Occipital lobe (tissue), 3 donors: ENCODE measurements at places on chromosomes 1 and 21. TPM values are rescaled to one million over a fixed set of nuclear protein-coding genes. Genes with fewer than 3 reads are reported as not detected.

DNA sequence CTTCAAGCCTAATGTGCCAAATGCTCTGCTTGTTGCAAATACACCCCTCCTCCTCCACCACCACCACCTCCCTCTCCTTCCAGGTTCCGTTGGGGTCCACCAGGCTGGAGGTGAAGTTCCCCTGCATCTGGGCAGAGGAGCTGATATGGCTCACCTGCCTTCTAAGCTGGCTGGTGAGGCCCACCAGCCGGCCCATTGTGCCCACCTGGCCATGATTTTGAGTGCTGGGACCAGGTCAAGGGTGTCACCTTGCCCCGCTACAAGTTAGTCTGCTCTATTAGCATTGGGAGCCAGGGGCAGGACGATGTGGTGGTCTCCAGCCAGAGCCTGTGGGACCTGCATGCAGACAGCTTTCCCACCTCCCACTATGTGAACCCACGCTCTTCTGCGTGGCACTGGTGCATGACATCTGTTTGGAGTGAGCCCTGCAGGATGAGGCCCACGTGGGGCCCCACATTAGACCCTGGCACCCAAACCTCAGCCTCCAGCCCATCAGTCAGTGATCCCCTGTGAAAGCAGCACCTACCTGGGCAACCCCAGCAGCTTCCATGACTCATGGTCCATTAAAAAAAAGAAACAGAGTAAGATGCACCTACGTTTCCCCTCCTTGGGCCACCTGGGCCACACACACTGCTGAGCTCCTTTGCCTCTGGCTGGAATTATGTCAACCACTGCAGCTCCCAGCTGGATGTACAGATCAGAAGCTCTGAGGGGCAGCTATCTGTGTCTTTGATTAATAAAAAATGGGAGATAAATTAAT, 15.6 kb upstream of the CDCP2 start:
- no peak for DNase-seq

- DNase-seq, result no peak
Observed at GRCh38 chr1:99507906-99508732, 137.8 kb upstream of the PALMD start.

NR1I3 gene
- total RNA-seq, result 0.47 TPM

MR1 gene
- 0.62 TPM for total RNA-seq

TNFRSF25 gene
- 9.5 TPM for total RNA-seq

GRCh38 chr1:114152508-114153260, 985 bp downstream of the SYT6 start:
- no peak for DNase-seq
